ENCODE measurements at places on chromosomes 4 and X.

- H3K36me3 ChIP-seq: no peaks in the 10 kb centered on the region
- no peak for DNase-seq
- H3K27ac ChIP-seq: no peak overlapping the region
- H3K4me1 ChIP-seq: no peaks in the 10 kb centered on the region
- H3K27me3 ChIP-seq: no peaks in the 10 kb centered on the region
- H3K4me3 ChIP-seq: no peak overlapping the region
Observed at GRCh38 chr4:156294577-156294976, 340.9 kb upstream of the CTSO start.

DNA sequence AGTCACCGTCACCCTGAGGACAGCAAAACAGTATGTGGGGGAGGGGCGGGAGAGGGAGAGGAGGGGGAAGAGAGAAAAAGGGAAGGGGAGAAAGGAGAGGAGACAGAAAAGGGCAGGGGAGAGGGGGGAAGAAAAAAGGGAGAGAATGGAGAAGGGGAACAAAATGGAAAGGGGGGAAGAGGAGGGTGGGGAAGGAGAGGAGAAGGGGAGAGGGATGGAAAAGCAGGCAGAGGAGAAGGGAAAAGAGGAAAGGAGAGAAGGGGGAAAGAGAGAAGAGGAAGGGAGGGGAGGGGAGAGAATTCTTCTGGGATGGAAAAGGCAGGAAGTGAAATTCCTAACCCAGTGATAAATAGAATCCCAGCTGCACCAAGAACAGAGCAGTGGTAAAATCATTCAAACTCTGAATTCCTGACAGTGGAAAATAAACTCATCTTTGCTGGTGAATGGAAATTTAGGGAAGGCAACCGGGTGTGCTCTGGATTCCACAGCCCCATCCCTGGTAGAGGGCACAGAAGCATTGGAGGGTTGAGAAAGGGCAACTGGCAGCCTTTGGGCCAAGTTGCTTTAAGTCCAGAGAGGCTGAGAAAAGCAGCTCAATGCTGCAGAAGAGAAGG lies 244.2 kb downstream of the BCOR start:
- H3K27me3 ChIP-seq: no peaks in the 10 kb centered on the region
- H3K27ac ChIP-seq: peak overlapping the region; percentile 98
- H3K36me3 ChIP-seq: peaks cover 11% of the 10 kb centered on the region
- DNase-seq: no peak
- peak overlapping the region; percentile 80 for H3K4me3 ChIP-seq
- H3K4me1 ChIP-seq: peaks cover 42% of the 10 kb centered on the region

DNA sequence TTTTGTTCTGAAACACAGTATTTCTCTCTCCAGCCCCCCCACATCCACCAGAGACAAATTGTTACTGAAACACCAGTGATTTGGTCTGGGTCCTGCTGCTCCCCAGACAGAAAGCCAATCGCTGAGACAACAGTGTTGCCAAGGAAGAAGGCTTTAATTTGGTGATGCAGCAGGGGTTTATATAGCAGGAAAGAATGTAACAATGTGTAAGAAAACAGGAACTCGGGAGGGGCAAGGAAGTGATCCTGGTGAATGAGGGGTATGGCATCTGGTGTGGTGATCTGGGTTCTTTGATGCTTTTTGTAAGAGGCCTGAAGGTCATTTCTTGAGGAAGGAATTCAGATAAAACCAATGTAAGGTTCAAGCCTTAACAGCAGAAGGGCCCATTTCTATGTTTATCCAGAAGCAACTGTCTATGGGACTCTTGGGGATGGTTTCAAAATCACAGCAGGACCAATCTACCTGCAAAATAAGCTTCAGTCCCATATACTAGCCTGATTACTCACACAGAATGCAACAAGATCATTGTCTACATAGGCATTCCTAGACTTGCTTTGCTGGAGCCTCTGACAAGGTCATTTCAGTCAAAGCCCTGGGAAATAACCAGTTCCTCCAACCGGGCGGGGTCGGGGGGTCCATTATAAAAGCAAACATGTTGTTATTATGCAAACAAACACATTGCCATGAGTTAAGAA lies 445.2 kb upstream of the ZFP42 start:
- no peaks in the 10 kb centered on the region for H3K4me1 ChIP-seq
- DNase-seq: no peak
- no peak overlapping the region for H3K4me3 ChIP-seq
- H3K27me3 ChIP-seq: no peaks in the 10 kb centered on the region
- no peak overlapping the region for H3K27ac ChIP-seq
- H3K36me3 ChIP-seq: no peaks in the 10 kb centered on the region

GRCh38 chr4:5968246-5968645 lies 50.0 kb downstream of the C4orf50 start:
- H3K36me3 ChIP-seq: peaks cover 3% of the 10 kb centered on the region
- no peak for DNase-seq
- H3K27me3 ChIP-seq: peaks cover 42% of the 10 kb centered on the region
- no peak overlapping the region for H3K4me3 ChIP-seq
- no peaks in the 10 kb centered on the region for H3K4me1 ChIP-seq
- H3K27ac ChIP-seq: no peak overlapping the region

GRCh38 chr4:180455226-180455625 lies 1788.0 kb upstream of the TENM3 start:
- no peak overlapping the region for H3K4me3 ChIP-seq
- H3K27ac ChIP-seq: no peak overlapping the region
- H3K36me3 ChIP-seq: no peaks in the 10 kb centered on the region
- H3K4me1 ChIP-seq: no peaks in the 10 kb centered on the region
- H3K27me3 ChIP-seq: no peaks in the 10 kb centered on the region

DNA sequence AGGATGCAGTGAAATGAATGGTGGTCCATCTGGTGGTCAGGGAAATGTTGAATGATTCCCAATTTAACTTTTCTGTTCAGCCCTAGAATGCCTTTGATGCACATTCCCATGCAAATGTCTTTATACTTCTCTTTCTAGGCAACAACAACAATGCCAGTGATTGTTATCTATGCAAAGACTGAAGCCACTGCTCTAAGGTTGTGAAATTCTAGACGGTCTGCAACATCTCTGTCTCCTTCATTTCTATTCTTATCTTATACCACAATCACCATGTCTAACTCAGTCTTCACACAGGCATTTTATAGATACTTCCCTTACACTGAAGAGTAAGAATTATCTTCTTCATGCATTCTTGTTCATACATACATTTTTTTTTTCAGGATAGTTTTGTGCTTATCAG lies 84.5 kb downstream of the HPGD start:
- no peaks in the 10 kb centered on the region for H3K36me3 ChIP-seq
- H3K4me1 ChIP-seq: no peaks in the 10 kb centered on the region
- no peak overlapping the region for H3K27ac ChIP-seq
- no peak for DNase-seq
- no peaks in the 10 kb centered on the region for H3K27me3 ChIP-seq
- no peak overlapping the region for H3K4me3 ChIP-seq

DNA sequence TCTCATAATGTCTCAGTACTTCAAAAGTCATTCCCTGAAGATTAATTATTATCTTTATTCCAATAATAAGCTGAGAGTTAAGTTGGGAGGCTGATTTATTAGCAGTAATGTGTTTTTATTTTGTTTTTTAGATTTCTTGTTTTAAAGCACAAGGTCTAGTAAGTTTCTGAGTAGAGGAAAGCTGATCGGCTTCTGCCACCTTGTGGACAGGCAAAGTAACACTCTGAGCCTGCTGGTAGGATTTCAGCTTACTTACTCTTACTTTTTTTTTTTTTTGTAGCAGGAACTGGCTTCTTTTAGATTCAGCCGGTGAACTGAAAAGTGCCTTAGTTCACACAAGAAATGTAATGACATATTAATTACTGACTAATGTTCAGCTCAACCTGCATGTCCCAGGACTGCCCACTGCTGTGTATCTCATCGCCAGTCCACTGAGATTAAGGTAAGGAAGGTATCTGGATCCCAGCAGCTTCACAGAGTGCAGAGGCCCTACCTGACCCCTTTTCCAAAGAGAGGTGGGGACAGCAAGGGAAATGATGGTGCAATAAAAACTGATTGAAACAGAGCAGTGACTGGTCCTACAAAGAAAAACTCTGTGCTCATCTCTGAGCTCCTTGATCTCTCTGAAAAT lies 126.5 kb downstream of the ADGRA3 start:
- no peak overlapping the region for H3K27ac ChIP-seq
- no peak for DNase-seq
- no peaks in the 10 kb centered on the region for H3K36me3 ChIP-seq

DNA sequence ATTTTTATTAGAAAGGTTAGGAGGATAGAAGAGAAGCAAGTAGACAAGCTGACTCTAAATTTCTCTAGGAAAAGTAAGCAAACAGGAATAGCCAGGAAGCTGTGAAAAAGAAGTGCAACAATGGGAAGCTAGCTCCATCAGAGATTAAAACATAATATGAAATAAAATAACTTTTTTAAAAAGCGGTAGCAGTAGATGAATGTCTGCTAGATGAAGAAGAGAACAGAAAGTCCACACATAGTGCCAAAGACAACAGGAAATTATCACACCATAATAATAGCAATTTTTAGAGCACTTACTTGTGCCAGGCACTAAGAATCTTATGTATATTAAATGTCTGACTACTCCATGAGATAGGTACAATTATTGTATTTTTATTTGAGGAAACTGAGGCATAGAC lies 53.5 kb downstream of the LRBA start:
- H3K27ac ChIP-seq: no peak overlapping the region
- DNase-seq: no peak
- no peak overlapping the region for H3K4me3 ChIP-seq
- no peaks in the 10 kb centered on the region for H3K27me3 ChIP-seq
- H3K36me3 ChIP-seq: no peaks in the 10 kb centered on the region

GRCh38 chr4:166282081-166282770 lies 409.2 kb downstream of the TLL1 start:
- no peak for DNase-seq
- H3K4me1 ChIP-seq: no peaks in the 10 kb centered on the region
- H3K27ac ChIP-seq: no peak overlapping the region
- no peaks in the 10 kb centered on the region for H3K36me3 ChIP-seq
- H3K27me3 ChIP-seq: no peaks in the 10 kb centered on the region
- no peak overlapping the region for H3K4me3 ChIP-seq

DNA sequence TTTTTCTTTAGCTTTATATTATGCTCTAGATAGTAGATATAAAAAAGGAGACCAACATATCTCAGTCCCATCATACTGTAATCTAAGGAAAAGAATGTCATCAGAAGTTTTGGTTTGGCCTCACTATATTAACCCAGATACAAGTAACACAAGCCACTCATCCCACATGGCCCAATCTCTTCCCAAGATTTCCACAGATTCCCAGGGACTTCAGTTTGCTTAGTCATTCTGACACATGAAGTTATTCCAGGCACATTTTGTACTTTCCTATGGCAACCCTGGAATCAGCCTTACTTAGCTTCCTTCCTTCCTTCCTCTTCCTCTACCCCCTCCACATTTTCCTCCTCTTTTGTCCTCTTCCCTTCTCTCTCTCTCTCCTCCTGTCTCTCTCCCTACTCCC lies 21.7 kb upstream of the DCLK2 start:
- H3K27me3 ChIP-seq: peaks cover 10% of the 10 kb centered on the region
- H3K36me3 ChIP-seq: no peaks in the 10 kb centered on the region
- no peak overlapping the region for H3K27ac ChIP-seq
- no peak for DNase-seq
- H3K4me3 ChIP-seq: no peak overlapping the region

DNA sequence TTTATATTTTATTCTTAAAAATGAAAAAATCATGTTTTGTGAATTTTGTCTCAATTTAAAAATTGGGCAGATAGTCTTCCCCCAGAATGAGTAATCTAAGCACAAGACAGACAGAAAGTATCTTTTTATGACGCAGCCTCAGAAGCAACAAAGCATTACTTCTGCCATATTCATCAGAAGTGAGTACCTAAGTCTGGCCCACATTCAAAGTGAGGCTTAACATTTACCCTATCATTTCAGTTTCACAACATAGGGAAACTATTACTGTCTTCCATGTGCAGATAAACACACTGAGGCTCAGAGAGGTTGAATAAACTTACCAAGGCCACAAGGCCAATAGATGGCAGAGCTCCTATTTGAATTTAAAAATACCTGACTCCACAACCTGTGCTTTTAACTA lies 4.4 kb upstream of the PRDX4 start:
- H3K27ac ChIP-seq: peak overlapping the region; percentile 6
- peaks cover 4% of the 10 kb centered on the region for H3K36me3 ChIP-seq
- no peak for DNase-seq
- H3K4me1 ChIP-seq: peaks cover 19% of the 10 kb centered on the region
- H3K27me3 ChIP-seq: no peaks in the 10 kb centered on the region

GRCh38 chr4:100593935-100594334 lies 76.1 kb upstream of the EMCN start:
- H3K4me3 ChIP-seq: no peak overlapping the region
- no peaks in the 10 kb centered on the region for H3K4me1 ChIP-seq
- H3K27ac ChIP-seq: no peak overlapping the region
- DNase-seq: no peak
- no peaks in the 10 kb centered on the region for H3K36me3 ChIP-seq

- H3K27ac ChIP-seq: no peak overlapping the region
- no peaks in the 10 kb centered on the region for H3K4me1 ChIP-seq
- H3K4me3 ChIP-seq: no peak overlapping the region
Observed at GRCh38 chr4:47704693-47705325, 133.1 kb downstream of the CORIN start.

DNA sequence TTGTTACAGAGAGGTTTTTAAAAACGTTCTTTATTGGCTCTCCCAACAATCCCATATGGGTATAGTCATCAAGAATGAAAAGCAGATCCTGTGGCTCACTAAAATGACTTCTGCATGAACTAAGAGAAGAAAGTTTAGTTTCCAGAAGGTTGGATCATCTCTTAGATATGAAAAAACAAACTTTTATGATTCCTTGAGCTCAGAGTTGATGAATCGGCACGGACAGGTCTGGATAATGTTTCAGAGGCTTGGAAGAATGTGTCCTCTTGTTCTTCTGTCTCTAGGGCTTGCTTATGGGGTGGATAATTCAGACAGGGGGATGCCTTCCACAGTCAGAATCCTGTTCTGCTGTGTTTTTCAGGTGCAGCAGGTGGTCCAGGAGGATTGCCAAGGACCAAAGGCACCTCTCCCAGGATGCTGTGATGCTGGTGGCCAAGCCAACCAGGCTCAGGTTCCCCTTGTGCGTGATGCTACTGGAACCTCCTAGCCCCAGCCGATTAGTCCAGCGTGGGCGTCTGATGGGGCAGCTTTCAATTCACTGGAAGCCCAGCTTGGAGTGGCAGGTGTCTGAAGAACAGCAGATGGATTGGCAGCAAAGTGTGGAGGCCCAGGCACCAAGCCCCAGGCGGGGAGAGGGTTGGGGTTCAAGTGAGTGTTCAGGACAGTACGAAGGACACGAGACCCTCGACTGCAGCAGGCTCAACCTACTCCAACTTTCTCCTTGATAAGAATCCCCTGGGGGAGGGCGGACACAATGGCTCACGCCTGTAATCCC lies 30.3 kb downstream of the CCKAR start:
- peaks cover 3% of the 10 kb centered on the region for H3K36me3 ChIP-seq
- peaks cover 10% of the 10 kb centered on the region for H3K27me3 ChIP-seq
- no peak for DNase-seq
- no peaks in the 10 kb centered on the region for H3K4me1 ChIP-seq
- no peak overlapping the region for H3K4me3 ChIP-seq
- no peak overlapping the region for H3K27ac ChIP-seq

- H3K4me1 ChIP-seq: no peaks in the 10 kb centered on the region
- no peak for DNase-seq
- no peaks in the 10 kb centered on the region for H3K36me3 ChIP-seq
Observed at GRCh38 chr4:162104459-162105124, 59.2 kb downstream of the FSTL5 start.

Measured in effector memory CD8-positive, alpha-beta T cell (primary cell).